Naive B cell (primary cell): ENCODE measurements at places on chromosomes 3 and 15. TPM values are rescaled to one million over a fixed set of nuclear protein-coding genes. Genes with fewer than 3 reads are reported as not detected.

The SLC28A1 gene
- not detected for polyA plus RNA-seq

The TMEM266 gene
- polyA plus RNA-seq, result not detected

- DNase-seq, result no peak
Measured at GRCh38 chr3:34183611-34184340, 385.3 kb downstream of the PDCD6IP start.

DNA sequence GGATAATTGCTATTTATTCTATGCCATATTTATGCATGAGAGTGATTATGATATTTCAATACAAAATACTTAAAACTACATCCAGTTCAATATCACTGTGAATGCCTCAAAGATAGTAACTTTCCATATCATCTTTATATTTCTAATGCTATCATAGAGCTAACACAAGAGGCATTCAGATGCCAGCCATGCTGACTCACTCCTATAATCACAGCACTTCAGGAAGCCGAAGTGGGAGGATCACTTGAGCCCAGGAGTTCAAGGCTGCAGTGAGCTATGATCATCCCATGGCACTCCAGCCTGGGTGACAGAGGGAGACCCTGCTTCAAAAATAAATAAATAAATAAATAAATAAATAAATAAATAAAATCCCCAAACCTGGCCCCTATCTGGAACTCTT, 498.7 kb downstream of the EPHA3 start:
- no peak for DNase-seq
